ENCODE measurements at places on chromosomes 4 and X.
A peak's percentile ranks its signal among the peaks of the same experiment; 100 is the strongest.

DNA sequence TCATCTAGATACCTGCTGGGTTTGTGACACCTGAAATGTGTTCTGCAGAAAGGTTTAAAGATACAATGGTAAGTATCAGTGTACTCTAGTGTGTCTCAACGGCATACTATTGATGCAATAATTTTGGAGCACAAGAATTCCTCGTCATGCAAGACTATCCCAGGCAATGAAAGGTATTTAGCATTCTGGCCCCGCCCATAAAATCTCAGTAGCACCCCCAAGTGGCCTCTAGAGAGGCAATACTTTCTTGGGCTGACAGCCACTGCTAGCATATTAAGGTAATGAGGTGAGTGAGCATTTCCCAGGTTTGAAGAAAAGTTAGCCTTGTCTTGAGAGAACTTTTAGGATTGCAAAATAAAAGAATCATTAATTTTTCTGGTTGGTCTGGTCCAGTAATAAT is 24.0 kb downstream of the TAB3 start:
- peaks cover 10% of the 10 kb centered on the region for H3K36me3 ChIP-seq
- H3K4me1 ChIP-seq, result peaks cover 5% of the 10 kb centered on the region
- H3K27me3 ChIP-seq, result no peaks in the 10 kb centered on the region
- H3K4me3 ChIP-seq, result no peak overlapping the region

GRCh38 chr4:140268186-140268841 is 105.1 kb upstream of the SCOC start:
- no peaks in the 10 kb centered on the region for H3K36me3 ChIP-seq
- H3K27ac ChIP-seq, result no peak overlapping the region
- H3K4me1 ChIP-seq, result peaks cover 3% of the 10 kb centered on the region
- peaks cover 14% of the 10 kb centered on the region for H3K27me3 ChIP-seq
- H3K4me3 ChIP-seq, result no peak overlapping the region

DNA sequence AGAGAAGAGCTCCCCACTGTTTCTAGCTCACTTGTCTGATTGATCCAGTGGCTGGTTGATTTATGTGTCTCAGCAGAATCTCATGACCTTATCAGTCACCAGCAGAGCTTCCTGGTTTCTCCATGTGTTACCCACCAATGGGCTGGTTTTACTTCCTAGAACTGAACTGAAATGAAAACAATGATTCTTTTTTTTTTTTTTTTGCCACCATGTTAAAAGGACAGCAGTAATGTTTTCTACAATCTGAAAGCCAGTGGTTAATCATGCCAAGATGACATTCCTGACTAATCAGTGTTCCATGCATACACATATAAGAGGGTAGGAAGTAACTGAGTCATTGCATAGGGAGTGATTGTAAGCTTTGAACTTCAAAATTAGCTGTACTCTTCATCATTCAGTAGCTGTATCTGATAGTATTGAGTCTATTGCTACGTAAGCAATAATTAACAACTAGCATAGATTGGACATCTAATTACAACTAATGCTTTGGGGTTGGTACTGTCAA is 67.7 kb downstream of the SLC4A4 start:
- no peak overlapping the region for H3K27ac ChIP-seq
- peaks cover 5% of the 10 kb centered on the region for H3K36me3 ChIP-seq
- H3K4me1 ChIP-seq, result peaks cover 2% of the 10 kb centered on the region
- no peak overlapping the region for H3K4me3 ChIP-seq
- H3K27me3 ChIP-seq, result no peaks in the 10 kb centered on the region

DNA sequence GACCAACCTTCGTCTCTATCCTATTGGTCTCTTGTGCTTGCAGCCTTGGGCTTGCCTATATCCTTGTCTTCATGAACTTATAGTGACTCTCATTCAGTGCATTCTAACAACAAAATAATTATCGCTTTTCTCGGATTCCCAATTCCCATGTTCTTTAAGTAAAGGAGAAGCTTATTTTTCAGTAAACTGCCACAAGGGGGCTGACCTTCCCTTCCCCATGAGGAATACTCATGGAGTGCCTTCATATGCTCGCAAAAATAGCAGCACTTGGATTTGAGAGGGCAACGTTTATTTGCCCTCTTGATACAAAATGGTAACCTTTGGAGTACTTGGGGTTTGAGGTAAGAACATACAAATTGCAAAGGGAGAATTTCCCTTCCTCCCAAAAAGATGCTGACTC is 183.2 kb upstream of the TENT5D start:
- H3K36me3 ChIP-seq, result no peaks in the 10 kb centered on the region
- H3K4me1 ChIP-seq, result no peaks in the 10 kb centered on the region
- H3K27me3 ChIP-seq, result no peaks in the 10 kb centered on the region
- no peak for DNase-seq
- H3K27ac ChIP-seq, result no peak overlapping the region

DNA sequence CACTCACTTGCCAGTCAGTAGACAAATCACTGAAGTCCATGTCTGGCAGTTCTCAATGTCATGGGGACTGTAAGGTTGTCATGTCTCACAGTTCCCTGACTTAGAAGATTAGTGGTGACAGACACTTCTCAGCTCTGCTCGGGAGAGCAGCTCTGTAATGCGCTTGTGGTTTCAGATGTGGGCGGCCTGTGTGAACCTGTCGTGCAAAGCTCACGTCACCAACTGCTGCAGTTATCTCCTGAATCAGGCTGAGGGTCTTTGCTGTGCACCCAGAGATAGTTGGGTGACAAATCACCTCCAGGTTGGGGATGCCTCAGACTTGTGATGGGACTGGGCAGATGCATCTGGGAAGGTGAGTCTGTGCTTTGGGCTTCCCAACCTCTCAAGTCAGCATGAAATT is at the start of gene IL9R:
TSS of gene IL9R (plus strand) at position 261 of the 400 bp plus-strand sequence. CDS start at position 325, 64 bp downstream.
- H3K4me3 ChIP-seq, result peak within 1 kb of the TSS; percentile 85
- H3K36me3 ChIP-seq, result peaks cover 20% of the 10 kb centered on the region
- H3K27me3 ChIP-seq, result no peaks in the 10 kb centered on the region
- peak; percentile 90 for DNase-seq
- peak within 1 kb of the TSS; percentile 94 for H3K27ac ChIP-seq

- H3K27me3 ChIP-seq, result no peaks in the 10 kb centered on the region
- peak overlapping the region; percentile 78 for H3K27ac ChIP-seq
- peaks cover 4% of the 10 kb centered on the region for H3K36me3 ChIP-seq
These were observed 6.8 kb upstream of the VSIG4 start for GRCh38 chrX:66046612-66047235.

GRCh38 chrX:149845385-149845784 is 35.6 kb upstream of the MAGEA8 start:
- no peak for DNase-seq
- no peak overlapping the region for H3K27ac ChIP-seq
- no peak overlapping the region for H3K4me3 ChIP-seq
- no peaks in the 10 kb centered on the region for H3K4me1 ChIP-seq

DNA sequence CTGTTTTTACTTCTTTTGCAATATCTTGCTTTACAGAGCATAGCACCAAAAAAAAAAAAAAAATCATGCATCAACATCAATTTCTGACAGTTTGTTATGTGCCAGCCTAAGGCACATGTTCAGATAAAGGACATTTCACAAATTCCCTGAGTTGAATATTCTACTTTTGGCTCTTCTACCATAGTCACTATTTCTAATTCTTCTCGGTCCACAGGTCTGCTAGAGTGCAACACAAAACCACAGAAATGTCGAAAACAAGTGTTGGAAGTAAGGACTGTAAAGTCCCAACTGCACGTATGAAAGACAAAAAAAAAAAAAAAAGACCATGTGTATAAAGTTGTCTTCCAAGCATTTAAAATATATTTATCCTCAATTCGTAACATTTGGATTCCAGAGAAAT is 494.2 kb upstream of the INTU start:
- DNase-seq, result no peak
- no peaks in the 10 kb centered on the region for H3K27me3 ChIP-seq
- no peaks in the 10 kb centered on the region for H3K4me1 ChIP-seq

Measured in activated CD8-positive, alpha-beta memory T cell treated with anti-CD3 and anti-CD28 coated beads, Interleukin-2, amount 10 ng/mL, durations not matched to agents 7 days and 5 days (primary cell).